Lung microvascular endothelial cell (primary cell): ENCODE measurements at places on chromosomes 2 and 18. TPM values are rescaled to one million over a fixed set of nuclear protein-coding genes. Genes with fewer than 3 reads are reported as not detected.

GRCh38 chr18:79740521-79741361, 57.0 kb upstream of the KCNG2 start:
- no peak for DNase-seq

The SLC25A52 gene
- total RNA-seq, result under 0.01 TPM in 1 of 2 replicates, not detected in the other

DNA sequence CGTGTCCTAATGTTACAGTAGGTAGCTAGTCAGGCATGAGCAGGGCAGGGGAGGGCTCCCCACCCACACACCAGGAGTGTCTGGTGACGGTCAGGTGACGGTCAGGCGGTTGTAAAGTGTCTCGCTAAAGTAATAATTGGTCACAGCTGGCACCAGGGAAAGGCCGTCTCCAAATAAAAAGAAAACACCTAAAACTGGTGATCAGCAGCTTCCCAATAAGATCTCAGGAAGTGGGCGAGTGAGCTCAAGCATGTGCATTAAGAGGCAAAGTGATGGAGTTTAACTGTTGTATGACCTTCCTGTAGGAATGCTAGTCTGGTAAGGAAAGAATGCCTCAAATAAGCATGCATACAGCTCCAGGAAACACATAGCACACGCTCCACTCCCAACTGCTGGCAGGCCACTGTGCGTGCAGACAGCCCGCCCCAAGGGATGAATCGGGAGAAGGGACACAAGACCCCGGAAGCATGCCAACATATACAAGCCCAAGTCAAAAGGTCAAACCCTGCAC, 177.1 kb downstream of the RNF144A start:
- no peak for DNase-seq

The TMEM87B gene
- total RNA-seq, result 24.2 and 32.3 TPM in 2 replicates

- no peak for DNase-seq
Measured at GRCh38 chr2:85578243-85579180, 1.1 kb downstream of the VAMP8 start.

DNA sequence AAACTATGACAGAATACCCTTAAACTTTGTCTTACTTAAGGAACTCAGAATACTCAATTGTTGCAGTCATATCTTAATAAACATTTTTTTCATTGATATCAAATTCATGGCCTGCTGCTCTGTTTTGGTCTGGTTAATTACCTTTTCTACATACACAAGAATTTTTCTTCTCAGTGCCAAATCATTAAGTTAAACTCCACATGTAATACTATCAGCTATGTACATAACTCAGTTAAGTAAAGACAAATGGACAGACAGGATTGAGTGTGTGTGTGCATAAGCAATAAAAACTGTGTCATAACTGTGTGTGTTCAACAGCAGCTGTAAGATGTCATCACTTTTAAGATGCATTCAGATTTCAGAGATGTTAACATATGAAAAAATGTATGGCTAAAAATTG, 34.4 kb downstream of the VRK2 start:
- no peak for DNase-seq

The DOK6 gene
- under 0.01 and 0.20 TPM in 2 replicates for total RNA-seq

The TUBA3E gene
- total RNA-seq, result not detected in 2 replicates

The RTP5 gene
- total RNA-seq, result not detected in 2 replicates

The ELOA2 gene
- not detected in 2 replicates for total RNA-seq

DNA sequence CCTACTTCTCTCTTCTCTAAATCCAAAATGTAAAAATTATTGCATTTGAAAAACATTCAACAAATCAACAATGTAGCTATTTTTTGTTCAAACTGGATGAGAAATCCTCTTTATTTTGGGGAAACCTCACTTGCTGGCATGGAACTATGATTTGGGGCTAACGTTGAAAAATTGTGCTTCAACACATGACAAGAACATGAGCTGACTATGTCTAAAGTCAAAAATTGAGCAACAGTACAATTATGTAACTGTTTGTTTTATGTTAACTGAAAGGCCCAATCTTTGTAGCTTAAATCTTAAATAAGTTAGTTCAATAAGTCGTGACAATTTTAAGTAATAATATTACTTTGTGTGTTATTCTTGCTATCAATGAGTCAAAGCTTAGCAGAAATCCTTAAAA, 67.3 kb downstream of the TMEFF2 start:
- DNase-seq, result no peak

DNA sequence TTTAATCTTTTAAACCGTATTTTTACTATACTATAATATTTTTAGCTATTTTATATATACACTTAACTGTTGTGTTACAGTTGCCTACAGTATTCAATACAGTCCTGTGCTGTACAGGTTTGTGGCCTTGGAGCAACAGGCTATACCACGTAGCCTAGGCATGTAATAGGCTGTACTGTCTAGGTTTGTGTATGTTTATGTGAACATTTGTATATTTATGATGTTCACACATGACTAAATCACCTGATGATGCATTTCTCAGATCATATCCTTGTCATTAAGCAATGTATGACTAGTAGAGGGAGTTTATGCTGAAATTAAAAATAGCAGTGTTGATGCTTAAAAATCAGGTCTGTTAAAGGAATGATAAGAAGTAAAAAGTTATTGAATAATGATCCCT, 92.3 kb upstream of the RANBP2 start:
- DNase-seq, result no peak

- no peak for DNase-seq
Measured at GRCh38 chr2:167986223-167986622, 261.2 kb downstream of the STK39 start.

The TRIM43 gene
- total RNA-seq, result not detected in 2 replicates

The SCN3A gene
- total RNA-seq, result 1.3 and 33.1 TPM in 2 replicates

GRCh38 chr18:50231621-50232020, 34.7 kb downstream of the CFAP53 start:
- DNase-seq, result no peak

The FBLN7 gene
- 0.87 and 2.2 TPM in 2 replicates for total RNA-seq

GRCh38 chr18:43396266-43396665, 119.0 kb upstream of the SYT4 start:
- no peak for DNase-seq

DNA sequence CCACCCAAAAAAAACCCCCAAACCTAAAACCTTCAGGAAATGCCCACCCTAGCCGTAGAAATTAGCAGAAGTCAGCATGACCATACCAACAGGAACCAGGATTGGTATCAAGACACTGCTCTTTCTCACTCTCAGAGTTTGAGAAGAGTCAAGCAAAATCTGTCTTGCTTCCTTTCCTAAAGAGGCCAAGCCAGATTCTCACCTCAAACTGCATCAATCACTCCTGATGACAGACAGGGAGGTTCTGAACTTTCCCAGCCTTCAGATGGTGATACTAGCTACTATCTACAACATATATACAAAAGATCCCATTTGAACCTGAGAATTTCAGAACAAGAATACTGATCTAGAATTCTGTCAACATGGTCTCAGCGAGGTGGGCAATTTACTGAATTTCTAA, 29.7 kb downstream of the CCDC93 start:
- no peak for DNase-seq

DNA sequence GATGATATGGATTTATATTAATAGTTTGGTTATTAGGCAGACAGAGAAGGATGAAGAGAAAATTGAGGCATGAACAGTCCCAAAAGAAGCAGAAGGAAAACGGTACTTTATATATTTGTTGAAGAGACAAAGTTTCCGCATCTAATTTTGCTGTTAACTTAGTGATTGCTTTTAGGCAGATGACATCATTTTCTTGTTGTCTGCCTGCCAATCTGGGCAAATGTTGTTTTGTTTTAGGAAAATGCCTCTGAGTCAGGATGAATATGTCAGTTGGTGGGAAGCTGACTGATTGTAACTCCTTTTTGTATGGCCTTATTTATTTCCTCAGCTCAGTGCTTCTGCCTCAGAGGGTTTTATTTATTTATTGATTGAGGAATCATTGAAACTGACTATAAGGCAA, 52.5 kb upstream of the CAVIN2 start:
- peak; percentile 96 for DNase-seq

The CCDC142 gene
- total RNA-seq, result 7.8 and 16.9 TPM in 2 replicates

DNA sequence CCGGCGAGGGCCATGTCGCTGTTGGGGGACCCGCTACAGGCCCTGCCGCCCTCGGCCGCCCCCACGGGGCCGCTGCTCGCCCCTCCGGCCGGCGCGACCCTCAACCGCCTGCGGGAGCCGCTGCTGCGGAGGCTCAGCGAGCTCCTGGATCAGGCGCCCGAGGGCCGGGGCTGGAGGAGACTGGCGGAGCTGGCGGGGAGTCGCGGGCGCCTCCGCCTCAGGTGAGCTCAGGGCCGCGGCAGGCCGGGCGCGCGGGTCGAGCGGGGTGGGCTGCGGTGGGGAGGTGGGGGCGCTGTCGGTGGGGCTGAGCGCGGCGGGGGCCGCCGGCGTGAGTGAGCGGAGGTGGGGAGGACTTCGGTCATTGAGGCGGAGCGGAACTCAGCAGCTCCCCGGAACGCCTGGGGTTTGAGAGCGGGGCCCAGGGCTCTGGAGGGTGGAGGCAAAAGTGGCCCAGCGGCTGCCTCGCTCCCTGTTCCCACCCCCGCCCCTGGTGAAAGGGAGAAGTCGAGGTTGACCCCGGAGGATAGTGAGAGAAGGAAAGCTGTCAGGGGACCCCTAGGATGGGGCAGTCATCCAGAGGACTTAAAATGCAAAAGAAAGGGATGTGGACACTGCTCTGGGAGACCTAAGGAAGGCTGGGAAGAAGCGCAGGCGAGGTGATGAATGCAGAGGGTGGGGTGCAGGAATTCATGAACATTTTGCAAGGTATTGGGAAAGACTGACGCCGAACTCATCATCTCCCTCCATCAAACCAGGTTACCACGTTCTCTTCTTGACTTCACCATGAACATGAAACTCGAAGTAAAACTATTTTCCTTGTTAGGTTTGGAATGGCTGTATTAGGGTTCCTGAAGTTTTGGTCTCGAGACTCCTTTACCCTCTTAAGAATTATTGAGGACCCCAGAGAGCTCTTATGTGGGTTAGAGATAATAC, 633 bp downstream of the MALT1 start:
- no peak for DNase-seq

The HMSD gene
- not detected in 2 replicates for total RNA-seq

DNA sequence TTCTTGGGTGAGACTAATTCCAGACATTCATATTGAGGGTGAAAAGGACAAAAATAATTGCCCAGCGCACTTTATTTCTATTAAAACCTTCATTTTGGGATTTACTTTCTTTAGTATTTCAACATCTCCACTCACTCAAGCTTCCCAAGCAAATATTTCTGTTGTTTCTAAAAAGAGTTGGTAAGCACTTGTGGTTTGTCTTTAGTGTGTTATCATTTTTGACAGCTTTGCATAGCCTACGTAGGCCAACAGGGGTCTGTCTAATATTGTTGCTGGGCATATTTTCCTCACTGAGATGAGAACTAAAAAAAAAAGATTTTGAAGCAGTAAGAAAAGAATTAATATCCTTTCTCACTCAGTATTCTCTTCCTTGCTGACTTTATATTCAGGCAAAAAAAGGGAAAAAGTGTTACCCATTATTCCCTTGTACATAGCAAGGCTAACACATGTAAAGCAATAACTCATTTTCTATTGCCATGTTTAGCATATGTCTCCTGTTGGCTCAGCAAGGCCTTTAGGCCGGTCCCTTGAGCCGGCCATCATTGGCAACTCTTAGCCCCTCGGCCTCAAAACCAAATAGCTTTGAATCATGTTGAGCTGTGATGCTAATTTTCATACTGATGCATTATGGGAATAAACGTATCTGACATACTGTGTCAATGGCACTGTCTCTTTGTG, 494.2 kb downstream of the ARHGAP15 start:
- no peak for DNase-seq

The REG3A gene
- total RNA-seq, result not detected in 2 replicates

DNA sequence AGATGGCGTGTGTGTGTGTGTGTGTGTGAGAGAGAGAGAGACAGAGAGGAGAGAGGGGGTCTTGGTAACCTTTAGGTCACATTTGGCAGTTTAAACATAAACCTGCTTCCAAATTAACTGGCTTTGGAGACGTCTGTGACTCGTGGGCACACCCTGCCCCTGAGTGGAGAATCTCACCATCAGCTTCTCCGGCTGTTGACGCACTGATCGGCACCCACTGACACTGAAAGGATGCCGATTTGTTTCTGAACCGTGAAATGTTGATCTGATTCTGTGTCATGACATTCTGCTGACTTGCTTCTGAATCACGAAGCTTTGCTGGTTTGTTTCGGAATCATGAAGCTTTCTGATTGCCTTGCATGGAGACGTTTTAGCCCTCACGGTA, 114.7 kb downstream of the RTP5 start:
- no peak for DNase-seq

DNA sequence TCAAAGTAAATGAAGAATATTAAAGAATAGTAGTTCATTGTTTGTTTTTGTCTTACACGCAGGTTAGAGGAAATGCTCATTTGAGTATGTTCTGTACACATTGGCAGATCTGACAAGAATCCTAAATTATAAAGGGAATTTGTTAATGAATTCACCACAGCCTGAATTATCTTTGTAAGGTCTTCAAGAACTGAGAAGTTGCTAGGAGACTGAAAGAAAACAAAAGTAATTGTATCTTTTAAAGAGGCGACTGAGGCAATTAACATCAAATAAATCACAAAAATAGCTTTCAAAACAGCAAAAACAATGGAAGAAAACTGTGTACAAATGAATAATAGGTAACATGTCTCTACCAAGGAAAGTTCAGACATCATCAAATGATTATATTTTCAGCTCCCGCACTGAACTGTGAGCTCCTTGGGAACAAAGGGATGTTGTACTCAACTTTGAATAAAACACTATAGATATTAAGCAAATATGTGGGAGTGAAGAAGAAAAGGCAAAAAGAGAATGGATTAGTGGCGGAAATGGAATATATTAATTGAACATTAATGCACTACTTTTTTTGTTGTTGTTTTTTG, 51.7 kb upstream of the ATIC start:
- no peak for DNase-seq

GRCh38 chr2:101753720-101754490, 56.4 kb downstream of the MAP4K4 start:
- DNase-seq, result no peak

- no peak for DNase-seq
Measured at GRCh38 chr2:72136331-72136730, 11.3 kb downstream of the CYP26B1 start.

- no peak for DNase-seq
Measured at GRCh38 chr2:193965263-193965662, 1691.8 kb upstream of the SLC39A10 start.

DNA sequence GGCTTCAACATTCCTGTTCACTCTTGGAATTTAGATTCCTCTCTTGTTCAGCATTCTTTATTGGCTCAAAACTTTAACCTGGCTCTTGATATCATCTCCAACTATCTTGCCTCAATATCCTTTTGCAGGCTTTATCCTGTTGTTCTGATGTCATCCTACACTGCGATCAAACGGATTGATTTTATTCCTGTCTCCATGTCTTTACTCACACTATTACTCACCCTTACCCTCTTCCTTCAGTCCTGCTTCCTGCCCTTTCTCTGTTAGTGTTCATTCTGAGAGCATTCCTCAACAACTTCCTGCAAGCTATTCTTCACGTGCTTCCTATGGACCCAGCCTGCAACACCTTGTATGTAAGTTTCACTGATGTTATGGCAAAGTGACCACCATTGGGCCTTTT, 264.7 kb downstream of the RNF152 start:
- peak; percentile 11 for DNase-seq

The DIPK1C gene
- not detected in 2 replicates for total RNA-seq
